ENCODE measurements at places on chromosomes 7 and 10. TPM values are rescaled to one million over a fixed set of nuclear protein-coding genes. Genes with fewer than 3 reads are reported as not detected.

The OR6V1 gene
- not detected for total RNA-seq

- H3K4me3 ChIP-seq, result no peak overlapping the region
- peaks cover 100% of the 10 kb centered on the region for H3K4me1 ChIP-seq
- no peak for DNase-seq
- H3K27ac ChIP-seq, result peak overlapping the region; percentile 71
- no peaks in the 10 kb centered on the region for H3K27me3 ChIP-seq
- peaks cover 59% of the 10 kb centered on the region for H3K36me3 ChIP-seq
Observed at GRCh38 chr10:124648738-124649137, 95.4 kb downstream of the FAM53B start.

- no peaks in the 10 kb centered on the region for H3K27me3 ChIP-seq
- no peaks in the 10 kb centered on the region for H3K4me1 ChIP-seq
- H3K36me3 ChIP-seq, result no peaks in the 10 kb centered on the region
- no peak for DNase-seq
Observed at GRCh38 chr7:15750727-15751126, 64.2 kb upstream of the MEOX2 start.

GRCh38 chr7:21947056-21947455 lies 1.4 kb upstream of the CDCA7L start:
- DNase-seq, result peak; percentile 30
- no peak overlapping the region for H3K4me3 ChIP-seq
- peak overlapping the region; percentile 98 for H3K27ac ChIP-seq
- H3K36me3 ChIP-seq, result no peaks in the 10 kb centered on the region
- no peaks in the 10 kb centered on the region for H3K27me3 ChIP-seq

DNA sequence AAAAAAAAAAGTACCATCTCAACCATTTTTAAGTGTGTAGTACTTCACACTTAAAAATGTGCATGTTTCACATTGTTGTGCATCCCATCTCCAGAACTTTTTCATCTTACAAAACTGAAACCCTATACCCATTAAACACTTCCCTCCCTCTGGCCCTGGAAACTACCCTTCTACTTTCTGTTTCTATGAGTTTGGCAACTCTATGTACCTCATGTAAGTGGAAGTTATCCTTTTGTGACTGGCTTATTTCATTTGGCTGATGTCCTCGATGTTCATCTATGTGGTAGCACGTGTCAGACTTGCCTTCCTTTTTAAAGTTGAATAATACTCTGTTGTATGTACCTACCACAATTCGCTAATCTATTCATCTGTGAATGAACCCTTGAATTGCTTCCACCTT lies 12.2 kb downstream of the KCNMA1 start:
- no peak overlapping the region for H3K27ac ChIP-seq
- peak; percentile 42 for DNase-seq
- no peaks in the 10 kb centered on the region for H3K27me3 ChIP-seq
- H3K36me3 ChIP-seq, result no peaks in the 10 kb centered on the region
- no peak overlapping the region for H3K4me3 ChIP-seq
- H3K4me1 ChIP-seq, result peaks cover 19% of the 10 kb centered on the region

- H3K27ac ChIP-seq, result peak overlapping the region; percentile 86
- H3K4me1 ChIP-seq, result peaks cover 38% of the 10 kb centered on the region
- peak; percentile 56 for DNase-seq
- H3K27me3 ChIP-seq, result no peaks in the 10 kb centered on the region
- no peaks in the 10 kb centered on the region for H3K36me3 ChIP-seq
Observed at GRCh38 chr7:139725077-139725476, 52.7 kb downstream of the HIPK2 start.

DNA sequence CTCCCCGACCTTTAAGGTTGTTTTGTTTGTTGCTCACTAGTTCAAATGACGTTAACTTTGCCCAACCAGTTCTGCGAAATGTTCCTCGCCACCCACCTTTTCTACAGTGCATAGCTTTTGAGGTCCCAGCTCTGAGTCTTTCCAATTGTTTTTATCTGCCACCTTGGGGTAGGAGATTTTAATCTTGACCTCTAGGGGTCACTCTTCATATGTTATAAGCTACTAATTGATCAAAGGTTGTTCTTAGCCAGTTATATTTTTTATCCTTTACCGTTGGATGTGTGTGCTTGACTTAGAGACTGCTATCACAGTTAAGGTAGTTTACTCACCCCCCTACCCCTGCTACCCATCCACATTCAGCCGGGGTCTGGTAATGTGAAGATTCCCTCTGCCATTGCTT lies 372.4 kb downstream of the SUGCT start:
- no peak overlapping the region for H3K27ac ChIP-seq
- H3K36me3 ChIP-seq, result no peaks in the 10 kb centered on the region
- no peak overlapping the region for H3K4me3 ChIP-seq
- H3K27me3 ChIP-seq, result no peaks in the 10 kb centered on the region
- H3K4me1 ChIP-seq, result no peaks in the 10 kb centered on the region
- DNase-seq, result no peak

The ZNF680 gene
- 27.8 TPM for total RNA-seq

- no peak overlapping the region for H3K4me3 ChIP-seq
- H3K4me1 ChIP-seq, result no peaks in the 10 kb centered on the region
- no peak overlapping the region for H3K27ac ChIP-seq
- DNase-seq, result no peak
Observed at GRCh38 chr7:15798081-15798480, 111.6 kb upstream of the MEOX2 start.

- no peaks in the 10 kb centered on the region for H3K36me3 ChIP-seq
- no peak overlapping the region for H3K4me3 ChIP-seq
- H3K27me3 ChIP-seq, result no peaks in the 10 kb centered on the region
- H3K4me1 ChIP-seq, result no peaks in the 10 kb centered on the region
- no peak for DNase-seq
- H3K27ac ChIP-seq, result no peak overlapping the region
Observed at GRCh38 chr7:121909716-121910345, 36.9 kb downstream of the PTPRZ1 start.

GRCh38 chr7:94133460-94133859 lies 129.3 kb upstream of the BET1 start:
- no peak overlapping the region for H3K27ac ChIP-seq
- DNase-seq, result no peak
- H3K36me3 ChIP-seq, result no peaks in the 10 kb centered on the region
- H3K27me3 ChIP-seq, result no peaks in the 10 kb centered on the region
- H3K4me1 ChIP-seq, result no peaks in the 10 kb centered on the region
- H3K4me3 ChIP-seq, result no peak overlapping the region

- no peaks in the 10 kb centered on the region for H3K36me3 ChIP-seq
- no peaks in the 10 kb centered on the region for H3K27me3 ChIP-seq
- H3K4me3 ChIP-seq, result no peak overlapping the region
- no peaks in the 10 kb centered on the region for H3K4me1 ChIP-seq
- DNase-seq, result no peak
- H3K27ac ChIP-seq, result no peak overlapping the region
Observed at GRCh38 chr10:116690356-116691322, 51.7 kb downstream of the HSPA12A start.

DNA sequence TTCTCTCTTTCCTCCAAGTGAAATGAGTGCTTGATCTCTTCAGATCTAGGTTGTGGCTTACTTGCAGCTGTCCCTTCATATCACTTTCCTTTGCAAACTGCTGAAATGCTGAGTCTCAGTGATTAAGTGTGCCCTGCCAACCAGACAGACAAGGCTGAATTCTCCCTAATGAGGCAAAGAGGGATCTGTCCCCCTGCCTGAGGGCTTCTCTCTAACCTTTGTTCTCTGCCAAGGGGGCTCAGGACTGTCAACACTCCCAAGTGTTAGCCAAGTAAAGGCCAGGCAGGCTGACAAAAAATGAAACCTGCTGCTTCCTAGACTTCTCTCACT lies at the start of gene MSS51:
Gene MSS51 (minus strand): TSS at position 24 of the 330 bp plus-strand sequence. CDS start 5,277 bp downstream, outside the sequence.
- no peaks in the 10 kb centered on the region for H3K4me1 ChIP-seq
- H3K36me3 ChIP-seq, result peaks cover 9% of the 10 kb centered on the region

GRCh38 chr7:140616328-140616727 lies 24.3 kb downstream of the DENND2A start:
- no peak overlapping the region for H3K27ac ChIP-seq
- no peaks in the 10 kb centered on the region for H3K36me3 ChIP-seq
- no peaks in the 10 kb centered on the region for H3K4me1 ChIP-seq
- no peaks in the 10 kb centered on the region for H3K27me3 ChIP-seq
- no peak overlapping the region for H3K4me3 ChIP-seq

DNA sequence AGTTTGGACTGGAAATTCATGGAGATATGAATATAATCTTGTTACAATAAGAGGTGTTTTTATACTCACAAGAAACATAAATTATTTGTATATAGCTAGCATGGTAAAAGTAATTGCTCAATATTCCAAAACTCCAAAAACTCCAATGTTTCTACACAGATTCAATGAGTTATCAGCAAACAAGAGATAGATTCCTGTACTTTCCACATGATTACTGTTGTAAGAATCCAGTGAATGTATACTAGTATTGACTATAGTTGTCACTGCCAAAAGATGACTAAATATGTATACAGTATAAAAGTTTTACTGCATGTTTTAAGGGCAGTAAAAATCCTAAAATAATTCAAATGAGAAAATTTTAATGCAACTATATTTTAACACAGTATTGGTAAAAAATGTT lies 10.7 kb downstream of the ATOH7 start:
- no peaks in the 10 kb centered on the region for H3K4me1 ChIP-seq
- no peak for DNase-seq
- H3K27me3 ChIP-seq, result no peaks in the 10 kb centered on the region
- H3K27ac ChIP-seq, result no peak overlapping the region
- no peak overlapping the region for H3K4me3 ChIP-seq
- no peaks in the 10 kb centered on the region for H3K36me3 ChIP-seq

The CYP26C1 gene
- 0.19 TPM for total RNA-seq

- no peaks in the 10 kb centered on the region for H3K36me3 ChIP-seq
- no peak for DNase-seq
Observed at GRCh38 chr10:117476716-117477115, 65.8 kb upstream of the EMX2 start.

GRCh38 chr10:20257422-20257821 lies 441.2 kb downstream of the PLXDC2 start:
- no peak overlapping the region for H3K27ac ChIP-seq
- no peak for DNase-seq
- H3K27me3 ChIP-seq, result no peaks in the 10 kb centered on the region
- no peak overlapping the region for H3K4me3 ChIP-seq

- no peaks in the 10 kb centered on the region for H3K27me3 ChIP-seq
- no peak for DNase-seq
- no peak overlapping the region for H3K4me3 ChIP-seq
- no peak overlapping the region for H3K27ac ChIP-seq
- H3K4me1 ChIP-seq, result no peaks in the 10 kb centered on the region
Observed at GRCh38 chr7:5797716-5798115, 16.3 kb upstream of the RNF216 start.

- H3K36me3 ChIP-seq, result no peaks in the 10 kb centered on the region
- no peaks in the 10 kb centered on the region for H3K4me1 ChIP-seq
- no peak for DNase-seq
- no peak overlapping the region for H3K4me3 ChIP-seq
- H3K27me3 ChIP-seq, result no peaks in the 10 kb centered on the region
- no peak overlapping the region for H3K27ac ChIP-seq
Observed at GRCh38 chr7:150846291-150847115, 5.8 kb upstream of the AOC1 start.

DNA sequence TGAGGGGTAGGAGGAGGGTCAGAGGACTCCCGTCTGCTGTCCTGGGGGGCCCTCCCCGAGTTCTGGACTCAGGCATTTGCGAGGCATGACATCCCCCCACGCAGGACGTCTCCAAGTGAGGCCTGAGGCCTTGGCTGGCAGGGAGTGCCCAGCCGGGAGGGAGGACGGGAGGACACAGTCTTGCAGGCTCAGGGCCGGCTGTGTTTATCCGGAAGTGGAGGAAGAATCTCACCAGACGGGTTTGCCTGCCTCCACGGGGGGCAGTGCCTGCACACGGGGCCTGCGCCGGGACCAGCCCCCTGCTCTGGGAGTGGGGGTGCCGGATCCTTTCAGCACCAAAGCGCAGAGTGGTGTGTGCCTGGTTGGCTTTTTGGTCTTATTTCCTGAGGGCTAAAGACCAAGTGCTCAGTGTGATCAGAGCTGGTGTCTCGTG lies 10.9 kb downstream of the PWWP2B start:
- peak; percentile 52 for DNase-seq
- H3K27me3 ChIP-seq, result no peaks in the 10 kb centered on the region
- H3K27ac ChIP-seq, result peak overlapping the region; percentile 66
- H3K4me3 ChIP-seq, result peak overlapping the region; percentile 36
- peaks cover 28% of the 10 kb centered on the region for H3K36me3 ChIP-seq

The NYAP1 gene
- not detected for total RNA-seq

The A1CF gene
- total RNA-seq, result not detected

- no peak overlapping the region for H3K4me3 ChIP-seq
- H3K27ac ChIP-seq, result no peak overlapping the region
- no peaks in the 10 kb centered on the region for H3K36me3 ChIP-seq
Observed at GRCh38 chr10:104069613-104070012, 16.1 kb downstream of the COL17A1 start.

The RBP3 gene
- total RNA-seq, result not detected

DNA sequence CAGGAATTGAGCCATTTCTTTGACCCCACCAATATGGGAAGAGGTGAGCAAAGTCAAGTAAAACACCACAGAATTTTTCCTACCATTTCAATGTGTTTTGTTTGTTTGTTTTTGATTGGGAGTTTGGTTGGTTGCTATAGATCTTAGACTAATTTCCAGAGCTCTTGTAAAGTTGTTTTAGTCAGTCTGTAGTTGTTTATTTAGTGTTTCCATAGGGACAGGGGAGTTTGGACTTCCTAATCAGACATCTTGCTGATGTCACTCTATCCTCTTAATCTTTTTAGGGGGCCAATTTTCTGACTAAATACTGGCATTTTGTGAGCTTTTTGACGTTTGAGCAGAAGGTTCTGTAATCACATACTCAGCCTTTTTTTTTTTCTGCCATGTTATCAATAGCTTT lies 266.9 kb downstream of the ABCA13 start:
- H3K4me1 ChIP-seq, result no peaks in the 10 kb centered on the region
- no peaks in the 10 kb centered on the region for H3K36me3 ChIP-seq
- no peak overlapping the region for H3K27ac ChIP-seq
- no peak for DNase-seq
- H3K4me3 ChIP-seq, result no peak overlapping the region

DNA sequence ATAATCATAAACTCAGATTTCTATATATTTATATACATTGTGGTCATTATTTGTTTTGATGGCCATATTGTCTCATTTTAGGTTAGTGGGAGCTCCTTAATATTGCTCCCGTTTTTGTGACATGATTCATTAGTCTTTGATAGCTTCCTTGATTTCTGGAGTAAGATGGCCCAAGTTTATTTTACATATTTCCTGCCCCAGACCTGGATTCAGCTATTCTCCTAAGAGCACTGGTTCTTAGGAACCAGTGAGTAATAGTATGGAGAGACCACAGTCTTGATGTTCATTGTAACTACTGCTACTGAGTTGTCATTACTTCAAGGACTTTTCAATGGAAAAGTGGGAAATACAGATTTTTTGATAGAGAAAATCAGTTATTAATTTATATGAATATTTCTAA lies 6.0 kb downstream of the TFPI2 start:
- H3K27ac ChIP-seq, result no peak overlapping the region
- H3K27me3 ChIP-seq, result no peaks in the 10 kb centered on the region
- no peak for DNase-seq
- no peak overlapping the region for H3K4me3 ChIP-seq

The UPK3B gene
- 4.9 TPM for total RNA-seq

- H3K27ac ChIP-seq, result no peak overlapping the region
- H3K4me3 ChIP-seq, result no peak overlapping the region
- no peak for DNase-seq
- no peaks in the 10 kb centered on the region for H3K4me1 ChIP-seq
- H3K36me3 ChIP-seq, result no peaks in the 10 kb centered on the region
- H3K27me3 ChIP-seq, result no peaks in the 10 kb centered on the region
Observed at GRCh38 chr7:46201961-46202360, 280.9 kb upstream of the IGFBP3 start.

The HOXA5 gene
- total RNA-seq, result not detected

The IDI2 gene
- not detected for total RNA-seq

GRCh38 chr7:37205451-37205850 lies 243.2 kb downstream of the ELMO1 start:
- H3K36me3 ChIP-seq, result peaks cover 32% of the 10 kb centered on the region
- H3K4me1 ChIP-seq, result peaks cover 17% of the 10 kb centered on the region
- H3K27me3 ChIP-seq, result no peaks in the 10 kb centered on the region
- DNase-seq, result no peak
- no peak overlapping the region for H3K4me3 ChIP-seq

The ARHGEF5 gene
- 7.9 TPM for total RNA-seq

The NUTM2A gene
- total RNA-seq, result 0.96 TPM

The AKR1D1 gene
- total RNA-seq, result not detected

The RNF32 gene
- total RNA-seq, result 2.3 TPM
